ENCODE measurements at places on chromosomes 12 and 14.

DNA sequence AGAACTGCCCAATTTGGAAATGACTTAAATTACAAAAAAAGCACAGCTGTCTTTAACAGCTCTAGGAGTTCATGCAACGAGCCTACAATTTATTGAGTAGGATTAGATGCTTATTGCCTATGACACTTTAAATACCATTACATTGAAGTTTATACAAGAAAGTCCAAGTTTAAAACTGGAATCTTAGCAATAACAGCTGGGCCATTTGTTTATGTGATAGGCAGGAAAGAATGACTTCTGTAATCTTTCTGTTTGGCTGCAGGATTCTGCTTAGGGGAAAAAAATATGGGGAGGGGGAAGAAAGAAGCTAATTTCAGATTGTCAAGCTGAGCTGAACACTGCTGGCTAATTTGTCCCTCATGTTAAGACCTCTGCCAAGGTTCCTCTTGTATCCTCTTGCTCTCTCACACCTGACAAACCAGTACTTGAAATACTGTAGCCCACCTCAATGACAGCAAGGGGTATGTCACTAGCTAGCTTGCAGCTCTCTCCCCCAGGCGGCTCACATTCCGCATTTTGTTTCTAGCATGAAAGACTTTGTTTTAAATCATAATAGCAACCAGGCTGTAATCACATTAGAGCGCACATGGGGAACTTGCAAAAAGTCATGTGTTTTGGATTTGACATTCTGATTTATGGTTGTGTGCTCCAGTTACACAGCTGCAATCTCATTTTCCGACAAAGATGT is 384.8 kb downstream of the BMP4 start:
- DNase-seq, result no peak

DNA sequence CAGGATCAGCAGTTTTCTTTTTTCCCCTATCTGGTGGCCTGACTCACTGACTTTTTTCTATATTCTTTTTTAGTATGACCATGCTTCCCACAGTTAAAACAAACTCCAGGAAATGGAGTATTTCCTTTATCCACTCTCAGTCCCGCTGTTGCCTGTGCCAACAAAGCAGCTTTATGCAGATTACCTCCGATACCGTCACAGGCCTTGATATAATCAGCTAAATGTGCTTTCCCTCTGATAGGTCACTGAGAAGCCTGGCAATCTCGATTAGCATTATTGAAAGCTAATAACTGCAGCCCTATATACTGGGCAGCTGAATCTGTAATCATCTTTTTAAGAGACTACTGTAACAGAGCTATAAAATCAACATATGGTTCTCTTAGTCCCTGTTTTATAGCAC is 243.6 kb downstream of the KIF21A start:
- no peak for DNase-seq

GRCh38 chr14:34785223-34786006 is 71.0 kb upstream of the CFL2 start:
- no peak for DNase-seq

- no peak for DNase-seq
Measured at GRCh38 chr14:72513965-72514659, 379.8 kb downstream of the DPF3 start.

- DNase-seq, result peak; percentile 20
Measured at GRCh38 chr12:20946732-20947131, 136.2 kb downstream of the SLCO1B3 start.

DNA sequence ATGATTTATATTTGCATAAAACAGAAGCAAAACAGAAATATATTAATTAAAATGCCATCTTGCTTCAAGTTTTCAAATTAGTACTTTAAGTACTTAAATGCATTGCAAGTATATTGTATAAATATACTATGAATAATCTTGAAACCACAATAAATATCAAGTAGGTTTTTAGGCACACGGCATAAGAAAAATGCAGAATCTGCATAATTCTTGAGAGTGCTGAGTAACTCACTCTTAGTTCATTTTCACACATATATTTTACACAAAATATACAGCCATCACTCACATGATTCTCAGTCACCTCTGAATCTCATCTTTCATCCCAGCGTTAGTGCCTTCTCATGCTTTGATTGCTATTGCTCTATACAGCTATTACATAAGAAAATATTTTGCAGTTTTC is 51.9 kb downstream of the SLC6A15 start:
- DNase-seq, result no peak

- no peak for DNase-seq
Measured at GRCh38 chr12:51247523-51248206, 9.0 kb downstream of the DAZAP2 start.

DNA sequence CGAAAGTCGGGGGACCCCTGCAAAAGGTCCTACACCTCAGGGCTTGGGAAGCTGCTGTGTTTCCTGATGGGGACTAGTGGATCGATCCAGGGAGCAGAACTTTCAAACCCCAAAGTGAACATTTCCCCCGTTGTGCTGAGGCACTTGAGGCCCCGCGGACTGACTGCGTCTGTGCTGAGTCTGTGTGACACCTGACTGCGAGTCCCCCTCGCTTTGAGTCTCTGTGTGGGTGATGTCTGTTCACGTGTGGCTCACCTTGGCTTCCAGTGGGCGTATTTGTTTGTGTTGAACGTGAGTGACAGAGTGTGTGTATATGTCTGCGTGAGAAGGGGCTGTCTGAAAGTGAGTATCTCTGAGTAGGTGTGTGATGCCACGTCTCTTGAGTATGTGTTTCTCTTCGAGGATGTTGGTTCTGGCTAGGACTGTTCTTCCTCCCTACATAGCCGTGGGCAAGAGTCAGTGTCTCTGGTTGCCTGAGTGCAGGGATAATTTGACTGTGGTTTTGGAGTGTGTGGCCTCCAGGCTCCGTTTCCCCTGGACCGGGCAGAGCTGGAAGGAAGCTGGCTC is 1.3 kb downstream of the TEAD4 start:
- no peak for DNase-seq

DNA sequence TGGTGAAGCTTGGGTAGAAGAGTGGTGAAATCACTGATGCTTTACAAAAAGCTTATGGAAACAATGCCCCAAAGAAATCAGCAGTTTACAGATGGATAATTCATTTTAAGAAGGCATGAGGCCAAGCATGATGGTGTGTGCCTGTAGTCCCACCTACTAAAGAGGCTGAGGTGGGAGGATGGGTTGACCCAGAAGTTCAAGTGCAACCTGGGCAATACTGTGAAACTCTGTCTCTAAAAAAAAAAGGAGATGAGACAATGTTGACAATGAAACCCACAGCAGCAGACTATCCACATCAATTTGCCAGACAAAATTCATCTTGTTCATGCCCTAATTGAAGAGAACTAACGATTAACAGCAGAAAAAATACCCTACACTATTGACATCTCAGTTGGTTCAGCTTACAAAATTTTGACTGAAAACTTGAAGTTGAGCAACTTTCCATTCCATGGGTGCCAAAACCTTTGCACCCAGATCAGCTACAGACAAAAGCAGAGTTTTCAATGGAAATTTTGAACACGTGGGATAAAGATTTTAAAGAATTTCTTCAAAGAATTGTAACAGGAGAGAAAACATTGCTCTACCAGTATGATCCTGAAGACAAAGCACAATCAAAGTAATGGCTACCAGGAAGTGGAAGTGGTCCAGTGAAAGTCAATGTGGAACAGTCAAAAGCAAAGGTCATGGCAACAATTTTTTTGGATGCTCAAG is 26.7 kb downstream of the BTG1 start:
- DNase-seq, result no peak
